HCEC 1CT (cell line): ENCODE measurements at places on chromosomes 6 and 20.
A peak's percentile ranks its signal among the peaks of the same experiment; 100 is the strongest.

DNA sequence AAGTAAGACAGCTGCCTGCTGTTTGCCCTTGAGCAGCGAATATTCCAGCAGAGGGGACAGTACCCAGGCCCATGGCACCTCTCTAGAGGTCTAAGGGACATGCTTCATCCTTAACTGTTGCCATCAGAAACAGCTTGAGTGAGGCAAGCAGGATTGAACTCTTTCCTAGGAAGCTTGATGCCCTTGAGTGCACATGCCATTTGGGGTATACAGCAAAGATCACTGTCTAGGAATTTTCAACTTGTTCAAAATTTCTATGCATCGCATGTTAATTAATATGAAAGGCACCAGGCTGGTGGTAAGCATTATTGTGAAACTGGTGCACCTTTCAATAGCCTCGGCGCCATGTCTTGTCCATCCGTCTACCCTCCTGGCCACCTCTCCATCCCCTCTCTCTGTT lies 54.1 kb downstream of the EDN1 start:
- DNase-seq: no peak

DNA sequence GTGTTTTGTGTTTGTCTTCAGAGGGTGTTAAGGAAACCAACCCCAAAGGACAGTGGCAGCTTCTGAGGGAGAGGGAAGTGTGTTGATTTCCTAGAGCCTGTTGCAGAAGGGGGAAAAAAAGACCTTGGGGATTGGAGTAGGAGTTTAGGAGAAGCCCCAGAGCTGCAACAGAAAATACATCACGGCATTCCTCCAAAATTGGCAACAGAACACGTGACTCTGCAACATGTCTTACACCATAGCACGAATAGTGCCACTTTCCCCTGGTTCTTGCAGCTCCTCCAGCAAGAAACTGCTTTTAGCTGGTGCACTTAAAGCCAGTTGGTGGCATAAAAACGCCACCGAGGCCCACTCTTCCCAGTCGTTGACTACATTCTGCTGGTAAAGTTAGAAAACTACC lies 473.0 kb downstream of the CD83 start:
- no peak for DNase-seq

GRCh38 chr6:27136978-27137814 lies 110.3 kb upstream of the PRSS16 start:
- DNase-seq: no peak

DNA sequence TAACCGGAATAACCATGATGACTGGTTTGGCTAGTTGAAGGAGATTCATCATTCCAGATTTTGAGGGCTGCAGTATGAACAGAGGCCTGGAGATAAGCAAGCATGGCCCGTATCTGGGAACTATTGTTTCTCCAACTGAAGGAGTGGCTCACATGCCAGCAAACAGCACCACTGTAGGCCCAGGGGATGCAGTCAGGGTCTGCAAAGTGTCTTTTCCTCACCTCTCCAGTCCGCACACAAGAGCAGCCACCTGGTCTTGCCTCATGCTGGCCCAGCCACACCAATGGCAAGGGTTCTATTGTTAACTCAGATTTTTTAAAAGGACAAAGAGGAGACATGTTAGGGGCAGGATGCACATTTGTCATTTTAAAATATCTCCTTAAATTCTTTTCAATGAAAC lies 55.1 kb downstream of the KIZ start:
- DNase-seq: no peak

DNA sequence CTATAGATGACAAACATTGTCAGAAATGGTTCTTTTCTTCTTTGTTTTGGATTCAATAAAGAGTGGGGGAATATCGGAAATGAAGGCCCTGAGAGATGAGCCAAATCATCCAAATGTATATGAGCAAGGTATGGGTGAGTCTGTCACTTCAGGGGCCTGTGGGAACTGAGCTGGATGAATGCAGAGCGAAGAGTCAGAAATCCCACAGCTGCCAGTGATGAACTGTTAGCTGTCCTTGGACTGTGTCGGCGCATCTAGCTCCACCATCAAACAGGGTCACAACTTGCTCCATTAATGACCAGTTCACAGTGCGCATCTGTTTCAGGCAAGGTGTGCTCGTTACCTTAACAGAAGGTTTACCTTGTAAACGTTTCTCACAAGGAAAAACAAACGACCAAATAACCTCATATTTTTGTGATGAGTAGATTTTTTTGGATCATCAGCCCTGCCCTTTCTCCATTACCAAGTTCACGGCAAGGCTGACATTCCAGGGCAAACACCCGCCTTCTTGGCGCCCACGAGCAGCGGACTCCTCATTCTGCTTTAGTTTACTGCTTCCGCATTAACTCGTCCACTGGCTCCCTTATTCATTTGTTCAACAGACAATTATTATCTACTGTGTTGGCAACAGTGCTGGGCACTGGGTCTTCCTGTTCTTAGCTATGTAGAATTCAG lies 15.0 kb upstream of the CCN6 start:
- DNase-seq: no peak

DNA sequence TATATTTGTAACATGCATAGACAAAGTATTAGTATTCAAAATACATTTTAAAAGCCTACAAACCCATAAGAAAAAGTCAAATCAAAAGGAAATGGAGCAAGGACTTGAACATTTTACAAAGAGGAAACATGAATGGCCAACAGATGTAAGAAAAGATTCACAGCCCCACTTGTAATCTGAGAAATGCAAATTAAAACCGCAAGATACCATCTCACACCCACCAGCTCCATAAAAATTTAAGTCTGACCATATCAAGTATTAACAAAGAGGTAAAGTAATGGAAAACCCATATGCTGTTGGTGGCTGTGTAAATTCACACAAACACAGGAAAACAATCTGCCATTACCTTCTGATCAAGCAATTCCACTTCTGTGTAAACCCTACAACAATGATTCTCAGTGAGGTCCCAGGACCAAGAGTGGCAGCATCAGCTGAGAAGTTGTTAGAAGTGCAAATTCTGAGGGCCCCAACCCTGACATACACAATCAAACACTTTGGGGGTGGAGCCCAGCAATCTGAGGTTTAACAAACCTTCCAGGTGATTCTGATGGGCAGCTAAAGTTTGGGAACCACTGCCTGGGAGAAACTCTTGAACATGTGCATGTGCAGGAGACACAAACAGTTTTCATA lies 30.9 kb downstream of the BCL2L1 start:
- peak; percentile 30 for DNase-seq

DNA sequence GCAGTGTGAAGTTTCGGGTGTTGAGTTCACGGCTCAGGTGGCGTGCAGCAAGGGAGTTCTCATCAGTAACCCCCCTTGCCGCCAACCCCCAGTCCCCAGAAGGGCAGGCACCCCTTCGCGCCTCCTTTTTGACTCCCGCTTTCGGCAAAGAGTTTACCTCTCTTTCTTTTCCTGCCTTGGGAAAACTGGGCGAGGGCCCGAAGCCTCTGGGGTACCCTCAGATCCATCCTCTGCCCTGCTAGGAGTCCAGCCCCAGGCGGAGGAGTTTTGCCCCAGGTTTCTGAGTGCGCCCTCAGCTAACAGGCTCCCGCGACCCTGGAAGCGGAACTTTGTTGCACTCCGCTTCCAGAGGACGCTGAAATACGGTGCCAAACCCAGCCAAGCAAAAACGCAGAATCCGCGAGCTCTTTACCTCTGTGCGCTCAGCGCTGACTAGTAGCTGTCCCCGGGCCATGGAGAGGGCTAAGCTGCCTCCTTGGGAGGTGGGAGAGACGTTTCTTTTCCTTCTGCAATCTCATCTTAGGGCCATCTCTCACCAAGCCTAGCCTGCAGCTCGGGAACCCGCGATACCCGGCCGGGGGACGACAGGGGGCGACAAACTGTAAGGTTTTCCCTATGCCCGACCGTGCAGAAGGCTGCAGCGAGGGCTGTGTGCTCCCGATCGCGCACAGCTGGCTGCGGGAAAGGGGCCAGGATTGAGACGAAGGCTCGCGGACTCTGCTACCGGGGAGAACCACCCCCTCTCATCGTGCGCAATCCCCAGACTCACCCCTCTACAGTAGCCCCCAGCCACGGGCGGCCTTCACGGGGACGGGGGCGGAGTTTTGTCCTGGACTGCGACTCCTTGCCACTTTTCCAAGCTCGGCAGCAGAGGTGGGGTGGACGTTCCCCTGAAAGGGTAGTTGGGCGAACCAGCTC lies 2.7 kb upstream of the PAX1 start:
- no peak for DNase-seq

- DNase-seq: peak; percentile 23
These were observed 95.4 kb upstream of the DEFB112 start for GRCh38 chr6:50145125-50145524.

GRCh38 chr6:6783721-6784120 lies 195.2 kb downstream of the LY86 start:
- DNase-seq: no peak

DNA sequence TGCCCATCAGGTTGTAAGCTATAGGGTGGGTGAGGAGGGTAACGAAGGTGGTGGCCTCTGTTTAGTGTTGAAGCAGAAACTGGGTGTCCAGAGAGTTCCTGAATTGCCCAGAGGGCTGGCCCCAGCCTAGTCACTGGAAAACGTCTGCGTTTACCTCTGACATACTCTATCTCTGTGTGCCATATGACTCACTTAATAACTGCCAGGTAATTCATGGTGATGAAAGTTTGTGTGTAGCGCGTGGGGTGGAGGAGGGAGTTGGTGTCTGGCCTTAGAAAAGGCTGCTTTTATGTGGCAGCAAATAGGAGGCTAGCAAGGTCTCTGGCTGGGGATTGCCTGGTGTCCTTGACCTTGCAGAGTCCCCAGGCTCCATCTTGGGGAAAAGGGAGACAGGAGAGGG lies 47.3 kb downstream of the SLC35D3 start:
- no peak for DNase-seq
